ENCODE measurements at places on chromosomes 1 and 21.

- DNase-seq = no peak
Observed at GRCh38 chr1:65423884-65424572, 3.6 kb downstream of the LEPR start.

DNA sequence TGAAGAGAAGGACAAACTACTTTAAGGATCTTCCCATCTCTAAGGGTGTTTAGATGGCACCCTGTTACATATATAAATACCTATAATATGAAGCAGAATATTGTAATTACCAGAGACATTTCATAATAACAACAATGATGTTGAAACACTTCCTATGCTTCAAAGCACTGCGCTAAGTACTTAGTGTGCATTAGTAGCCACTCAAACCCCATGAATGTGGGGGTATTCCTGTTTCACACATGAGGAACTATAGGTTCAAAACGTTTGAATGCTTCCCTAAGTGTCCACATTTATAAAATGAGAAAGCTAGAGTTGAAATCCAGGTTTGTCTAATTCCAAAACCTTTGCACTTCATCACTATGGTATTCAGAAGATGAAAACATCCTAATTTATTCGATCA is 18.5 kb upstream of the OR10J5 start:
- no peak for DNase-seq

DNA sequence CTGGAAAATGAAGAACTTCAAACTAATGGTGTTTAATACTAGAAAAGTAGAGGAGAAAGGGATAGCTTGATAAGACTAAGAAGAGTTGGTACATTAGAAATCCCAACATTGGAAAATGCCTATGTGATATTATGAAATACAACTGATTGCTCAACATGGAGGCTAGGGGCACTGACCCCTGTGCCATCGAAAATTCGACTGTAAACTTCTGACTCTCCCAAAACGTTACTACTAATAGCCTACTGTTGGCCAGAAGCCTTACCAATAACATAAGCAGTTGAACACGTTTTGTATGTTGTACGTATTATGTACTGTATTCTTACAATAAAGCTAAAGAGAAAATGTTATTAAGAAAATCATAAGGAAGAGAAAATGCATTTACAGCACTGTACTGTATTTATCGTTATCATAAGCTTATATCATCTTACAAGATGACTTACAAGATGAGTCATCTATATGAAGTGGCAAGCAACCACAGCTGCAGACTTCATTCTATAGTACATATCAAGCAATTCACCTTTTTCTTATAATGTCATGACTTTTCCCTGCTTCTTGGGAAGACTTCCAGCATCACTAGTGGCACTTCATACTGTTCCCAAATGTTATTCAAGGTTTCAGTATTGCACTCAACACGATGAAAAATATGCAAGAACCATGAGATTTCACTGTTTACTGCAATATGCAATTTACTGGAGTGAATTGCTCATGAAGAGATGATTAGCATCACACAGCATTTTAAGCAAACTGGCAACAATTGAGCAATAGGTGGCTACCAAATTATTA is 12.9 kb upstream of the CTSK start:
- DNase-seq = no peak

DNA sequence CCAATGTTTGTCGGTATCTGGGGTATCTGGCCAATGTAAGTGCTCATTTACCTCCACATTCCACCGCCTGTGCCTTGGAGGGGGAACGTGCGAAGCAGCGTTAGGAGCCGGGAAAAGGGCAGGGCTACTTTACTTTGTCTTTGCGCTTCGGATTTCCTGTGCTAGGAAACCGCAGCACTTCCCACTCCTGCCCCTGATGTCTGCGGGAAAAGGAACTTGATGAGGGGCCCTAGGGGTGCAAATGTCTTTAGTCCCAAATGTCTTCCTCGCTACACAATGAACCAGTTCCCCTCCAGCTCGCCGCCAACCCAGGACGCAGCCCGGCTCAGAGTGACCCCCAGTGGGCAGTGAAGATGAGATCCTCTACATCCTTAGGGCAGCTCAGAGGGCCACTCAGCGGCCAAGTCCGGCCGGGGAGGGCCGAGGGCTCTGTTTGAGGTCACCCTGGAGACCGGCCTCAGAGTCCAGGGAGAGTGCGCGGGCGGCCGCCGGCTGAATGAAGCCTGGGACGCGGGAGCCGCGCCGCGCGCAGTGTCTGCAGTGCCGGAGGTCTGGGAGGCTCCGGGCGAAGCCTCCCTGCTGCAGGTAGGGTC is at the start of gene DYNLT5:
Gene DYNLT5, plus strand, starts transcription at position 460 of the 593 bp plus-strand sequence. CDS start 2,200 bp downstream, outside the sequence.
- DNase-seq = no peak

DNA sequence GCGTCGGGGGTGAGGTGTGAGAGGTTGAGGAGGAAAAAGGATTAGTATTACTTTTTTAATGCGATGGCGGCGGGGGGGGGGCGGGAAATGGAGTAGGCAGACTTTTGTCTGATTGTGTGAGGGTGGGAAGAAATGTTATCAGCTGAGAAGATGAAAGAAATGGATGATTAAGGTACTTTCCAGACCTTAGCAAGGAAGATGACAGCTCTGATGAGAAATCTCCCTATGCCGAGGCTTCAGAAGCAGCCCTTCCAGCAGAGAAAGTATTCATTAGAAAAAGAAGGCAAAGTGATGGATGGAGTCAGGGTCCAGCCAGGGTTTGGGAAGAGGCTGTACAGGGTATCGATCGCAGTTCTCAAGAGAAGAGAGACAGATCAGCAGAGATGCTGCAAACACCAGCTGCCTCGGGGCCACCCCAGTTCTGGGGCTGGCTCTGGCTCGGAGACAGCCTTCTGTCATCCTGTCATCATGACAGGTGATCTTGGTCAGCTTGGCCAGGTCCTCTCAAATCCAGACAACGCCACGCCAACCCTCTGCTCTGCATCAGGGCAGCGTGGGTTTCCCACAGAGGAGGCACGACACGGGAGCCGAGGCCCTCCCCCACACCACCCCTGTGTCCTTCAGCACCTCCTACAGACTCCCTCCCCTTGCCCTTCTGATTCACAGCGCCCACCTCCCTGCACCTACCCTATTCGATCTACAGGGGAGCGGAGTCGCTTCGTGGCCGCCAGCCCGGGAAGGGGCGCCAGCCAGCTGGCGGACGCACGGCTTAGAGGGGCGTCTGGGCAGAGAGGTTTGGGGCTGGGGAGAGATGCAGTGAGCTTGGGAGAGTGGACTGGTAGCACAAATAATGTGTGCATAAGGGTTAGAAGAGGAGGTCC is 674 bp upstream of the ATXN7L2 start:
- no peak for DNase-seq

DNA sequence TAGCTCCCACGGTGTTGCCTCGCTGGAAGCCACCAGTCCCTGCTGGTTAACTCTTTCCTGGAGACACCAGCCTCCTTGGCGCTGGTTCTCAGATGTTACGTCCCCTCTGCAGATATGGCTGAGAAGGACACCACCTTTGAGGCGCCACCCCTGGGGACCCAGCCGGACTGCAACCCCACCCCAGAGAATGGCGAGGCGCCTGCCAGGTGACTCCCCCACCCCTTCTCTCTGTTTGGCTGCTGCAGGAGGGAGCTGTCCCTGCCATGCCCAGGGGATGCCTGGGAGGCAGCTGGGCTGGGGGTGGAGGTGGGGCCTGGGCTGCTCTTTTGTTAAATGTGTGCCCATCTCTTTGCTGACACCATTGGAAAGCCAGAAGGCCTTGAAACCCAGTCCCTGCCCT is 43.6 kb upstream of the TNFRSF1B start:
- DNase-seq = no peak

DNA sequence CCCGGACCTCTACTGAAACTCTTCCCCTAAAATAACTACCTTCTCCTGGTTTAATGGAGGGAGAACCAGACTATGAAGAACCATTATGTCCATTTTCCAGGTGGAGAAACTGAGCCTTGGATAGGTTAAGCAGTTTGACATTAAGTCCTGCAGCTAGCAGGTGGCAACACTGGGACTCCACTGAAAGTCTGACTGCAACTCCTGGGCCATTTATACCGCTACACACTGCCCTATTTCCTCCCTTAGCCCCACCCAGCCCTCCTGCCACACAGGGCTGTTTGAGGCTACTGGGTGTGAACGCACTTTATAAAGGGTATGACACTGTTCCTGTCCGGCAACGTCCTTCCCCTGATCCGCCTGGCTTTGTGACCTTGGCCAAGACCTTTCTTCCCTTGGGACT is 511 bp upstream of the INPP5B start:
- no peak for DNase-seq

- no peak for DNase-seq
Observed at GRCh38 chr1:219266524-219266923, 92.8 kb downstream of the LYPLAL1 start.

DNA sequence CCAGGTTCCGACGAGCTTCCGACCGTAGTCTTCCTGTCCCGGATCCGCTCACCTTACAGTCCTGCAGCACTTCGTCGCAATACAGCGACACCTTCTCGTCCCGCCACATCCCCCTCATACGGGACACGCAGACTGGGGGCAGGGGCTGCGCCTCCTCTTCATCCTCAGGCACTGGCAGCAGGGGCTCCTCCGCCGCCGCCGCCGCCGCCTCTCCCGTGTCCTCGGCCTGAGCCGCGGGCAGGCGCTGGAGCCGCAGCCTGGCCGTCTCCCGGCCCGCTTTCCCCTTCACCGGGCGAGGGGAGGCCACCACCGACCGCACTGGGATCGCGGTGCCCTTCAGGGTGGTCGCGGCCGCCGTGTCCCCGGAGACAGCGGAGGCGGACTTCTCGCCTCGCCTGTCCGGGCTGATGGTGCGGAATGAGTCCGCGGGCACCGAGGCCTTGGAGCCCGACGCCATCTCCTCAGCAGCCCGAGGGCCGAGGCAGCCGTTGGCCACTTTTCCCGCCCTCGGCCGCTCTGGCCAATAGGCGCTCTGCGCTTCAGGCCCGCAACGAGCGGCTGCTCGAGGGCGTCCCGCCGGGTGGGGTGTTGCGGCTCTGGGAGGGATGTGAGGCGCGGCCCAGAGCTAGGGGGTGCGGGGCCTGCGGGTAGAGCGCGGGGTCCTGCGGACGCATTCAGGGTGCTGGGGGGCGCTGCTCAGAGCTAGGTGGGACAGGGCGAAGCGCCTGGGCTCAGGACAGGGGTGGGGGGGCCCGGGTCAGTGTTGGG is at the start of gene SHCBP1L:
Gene SHCBP1L, minus strand, starts transcription at position 490 of the 768 bp plus-strand sequence. Its CDS starts 33 bp downstream, at position 457.
- no peak for DNase-seq

DNA sequence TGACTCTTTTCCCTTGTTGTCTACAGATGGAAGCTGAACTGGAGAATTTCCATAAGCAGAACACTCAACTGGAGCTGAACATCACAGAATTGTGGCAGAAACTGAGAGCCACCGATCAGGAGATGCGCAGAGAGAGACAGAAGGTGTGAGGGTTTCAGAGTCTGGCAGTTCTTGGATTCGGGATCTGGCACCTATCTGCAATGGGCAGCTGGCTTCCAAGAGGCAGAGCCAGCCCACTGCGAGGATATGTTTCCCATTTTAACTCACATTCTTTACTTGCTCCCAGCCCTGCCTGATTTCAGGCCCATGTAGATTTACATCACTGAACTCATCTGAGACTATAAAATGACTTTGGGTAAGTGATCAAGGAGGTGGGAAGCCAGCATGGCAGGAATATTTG is 37.3 kb upstream of the TMEM125 start:
- no peak for DNase-seq

DNA sequence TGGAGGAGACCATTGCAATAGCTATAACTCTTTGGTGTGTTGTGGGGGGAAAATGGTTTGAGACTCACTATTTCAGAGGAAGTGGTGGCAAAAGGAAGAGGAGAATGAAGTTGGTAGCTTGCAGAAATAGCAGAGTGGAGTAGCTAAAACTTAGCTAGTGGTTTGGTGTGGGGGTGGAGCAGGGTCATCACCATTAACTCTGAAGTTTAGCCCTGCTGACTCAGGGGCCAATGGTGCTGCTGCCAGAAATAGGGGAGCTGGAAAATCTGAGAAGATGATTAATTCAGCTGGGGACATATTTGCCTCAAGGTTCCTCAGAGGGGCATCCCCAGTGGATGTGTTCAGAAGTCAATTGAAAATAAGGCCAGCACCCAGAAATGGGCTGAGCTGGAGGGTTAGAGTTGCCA is 65.4 kb downstream of the RUNX1 start:
- DNase-seq = no peak

GRCh38 chr1:1687846-1688245 is 4.7 kb downstream of the SLC35E2B start:
- DNase-seq = no peak

DNA sequence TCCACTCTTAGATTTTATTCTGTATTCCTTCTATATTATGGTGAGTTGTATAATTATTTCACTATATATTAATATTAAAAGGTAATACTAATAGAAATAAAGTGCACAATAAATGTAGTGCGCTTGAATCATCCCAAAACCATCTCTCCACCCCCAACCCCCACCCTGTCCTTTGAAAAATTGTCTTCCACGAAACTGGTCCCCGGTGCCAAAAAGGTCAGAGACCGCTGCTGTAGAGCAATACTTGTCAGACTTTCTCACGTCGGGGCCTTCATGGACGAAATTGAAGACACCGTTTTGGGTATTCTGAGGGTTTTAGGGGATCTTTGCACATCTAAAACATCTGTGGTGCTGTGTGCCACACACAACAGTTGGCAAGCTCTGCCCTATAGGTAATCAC is 19.6 kb downstream of the DYRK1A start:
- no peak for DNase-seq

DNA sequence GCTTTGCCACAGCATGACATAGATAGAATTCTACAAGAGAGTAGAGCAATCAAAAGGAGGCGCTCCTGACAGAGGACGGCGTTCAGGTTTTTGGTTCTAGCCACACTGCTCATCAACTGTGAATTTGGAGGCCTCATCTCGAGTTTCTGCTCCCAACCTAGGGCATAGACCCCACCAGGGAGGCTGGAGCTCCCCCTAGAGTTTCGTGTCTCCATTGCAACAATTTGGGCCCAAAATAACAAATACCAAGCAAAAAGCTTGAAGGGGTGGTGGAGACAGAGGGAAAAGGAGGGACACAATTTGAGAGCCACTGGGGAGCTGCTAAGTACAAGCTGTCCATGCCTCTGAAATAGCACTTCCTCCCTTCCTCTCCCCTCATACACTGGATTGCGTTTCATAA is 297.0 kb downstream of the GPATCH2 start:
- DNase-seq = no peak

GRCh38 chr1:168135116-168135920 is 1.4 kb downstream of the GPR161 start:
- no peak for DNase-seq

DNA sequence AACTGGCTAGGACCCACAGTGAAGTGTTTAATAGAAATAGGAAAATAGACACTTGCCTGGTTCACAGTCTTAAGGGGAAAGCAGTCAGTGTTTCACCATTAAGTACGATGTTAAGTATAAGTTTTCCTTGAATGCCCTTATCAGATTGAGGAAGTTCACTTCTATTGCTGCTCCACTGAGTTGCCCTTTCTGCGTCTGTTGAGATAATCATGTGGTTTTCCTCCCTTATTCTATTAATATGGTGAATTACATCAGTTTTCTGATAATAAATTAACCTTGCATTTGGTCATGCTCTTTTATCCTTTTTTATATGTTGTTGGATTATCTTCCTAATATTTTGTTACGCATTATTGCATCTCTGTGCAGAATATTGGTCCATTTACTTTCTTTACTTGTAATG is 21.4 kb downstream of the UTS2 start:
- no peak for DNase-seq
